Kidney epithelial cell (primary cell): ENCODE measurements at places on chromosomes 6 and 20. TPM values are rescaled to one million over a fixed set of nuclear protein-coding genes. Genes with fewer than 3 reads are reported as not detected.
A peak's percentile ranks its signal among the peaks of the same experiment; 100 is the strongest.

DNA sequence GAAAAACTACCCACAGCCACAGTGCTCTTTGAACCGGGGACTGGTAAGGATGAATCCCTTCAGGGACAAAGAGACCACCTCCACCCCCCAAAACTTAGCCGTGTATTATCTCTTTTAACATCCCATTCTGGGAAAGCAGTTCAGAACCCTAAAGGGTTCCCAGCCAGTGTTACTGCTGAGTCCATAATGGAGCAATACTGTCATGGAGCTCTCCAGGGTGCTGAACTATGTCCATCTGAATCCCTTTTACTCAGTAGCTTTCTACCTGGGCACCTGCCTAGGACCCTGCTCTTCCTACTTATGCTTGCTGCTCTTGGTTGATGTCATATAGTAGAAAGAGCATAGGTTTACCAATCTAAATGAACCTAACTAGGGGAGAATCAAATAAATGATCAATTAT is 22.3 kb upstream of the SAYSD1 start:
- peak; percentile 9 for DNase-seq

- DNase-seq: no peak
Measured at GRCh38 chr20:3797592-3798372, 1.7 kb downstream of the CDC25B start.

- no peak for DNase-seq
Measured at GRCh38 chr6:138849791-138850190, 53.9 kb downstream of the ECT2L start.

- no peak for DNase-seq
Measured at GRCh38 chr6:81979329-81979728, 226.8 kb upstream of the TENT5A start.

DNA sequence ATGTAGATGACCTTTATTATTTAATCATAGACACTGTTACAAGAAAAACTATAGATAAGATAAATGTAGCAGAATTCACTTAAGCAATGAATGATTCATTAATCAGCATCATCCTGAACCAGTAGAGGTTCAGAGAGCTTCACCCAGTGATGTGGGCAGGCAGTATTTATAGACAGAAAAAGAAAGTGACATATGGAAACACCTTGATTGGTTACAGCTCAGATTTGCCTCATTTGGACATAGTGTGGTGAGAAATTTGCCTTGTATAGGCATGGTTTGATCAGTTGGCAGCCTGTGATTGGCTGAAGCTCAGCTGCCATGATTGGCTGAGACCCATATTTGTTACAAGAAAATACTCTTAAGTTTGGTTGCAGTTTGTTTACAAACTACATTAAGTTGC is 4.6 kb downstream of the C6orf58 start:
- DNase-seq: no peak

DNA sequence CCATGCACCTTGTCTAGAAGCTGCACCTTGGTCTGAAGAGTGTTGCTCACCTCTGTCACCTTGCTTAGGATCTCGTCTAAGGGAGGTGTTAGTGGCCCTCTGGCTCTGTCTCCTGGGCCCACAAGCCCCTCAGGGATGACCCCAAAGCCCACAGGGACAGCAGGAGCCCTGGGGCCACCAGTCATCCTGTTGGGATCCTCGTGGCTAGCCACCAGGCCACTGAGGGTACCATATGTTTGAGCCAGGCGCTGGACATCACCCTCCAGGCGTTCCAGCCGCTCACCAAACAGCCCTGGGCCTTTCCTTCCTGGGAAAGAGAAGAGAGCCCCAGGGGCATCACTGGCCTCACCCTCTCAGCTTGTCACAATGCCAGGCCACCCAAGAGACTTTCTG is 3.9 kb downstream of the EMILIN3 start:
- no peak for DNase-seq

DNA sequence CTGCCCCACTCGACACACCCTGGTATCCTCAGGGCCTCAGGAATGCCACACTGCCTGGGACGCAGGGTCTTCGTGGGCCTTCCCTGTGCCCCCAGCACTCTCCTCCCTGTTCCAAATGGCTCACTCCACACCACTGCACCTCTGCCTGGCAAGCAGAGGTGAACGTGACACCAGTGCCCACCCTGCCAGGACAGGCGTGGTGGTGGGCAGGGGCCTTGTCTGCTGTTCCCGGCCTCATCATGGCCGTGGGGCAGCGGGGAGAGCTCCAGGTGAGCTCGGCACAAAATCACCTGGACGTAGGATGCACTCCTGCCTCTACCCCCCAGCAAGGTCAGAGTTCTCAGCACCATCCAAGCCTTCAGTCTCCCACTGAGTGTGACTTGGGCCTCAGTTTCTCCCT is 202.4 kb downstream of the SMOC2 start:
- no peak for DNase-seq

DNA sequence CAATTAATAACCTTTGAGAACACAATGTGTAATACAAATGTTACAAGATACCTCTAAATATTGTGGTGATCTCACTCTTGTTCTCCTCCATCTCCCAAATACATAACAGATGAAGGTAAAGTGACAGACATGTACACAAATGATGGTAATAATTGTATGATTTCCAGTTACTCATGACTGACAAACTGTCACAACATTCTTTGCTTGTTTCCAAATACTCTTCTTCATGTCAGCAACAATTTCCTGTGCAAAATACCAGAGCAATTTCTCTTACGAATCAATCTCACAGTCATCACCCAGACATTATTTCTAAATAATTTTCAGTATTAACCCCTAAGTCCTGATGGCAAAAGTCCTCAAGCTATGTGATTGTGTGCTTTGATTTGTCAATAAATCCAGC is 92.9 kb downstream of the RPS12 start:
- DNase-seq: no peak

GRCh38 chr20:38075161-38075998 is 41.8 kb downstream of the RPRD1B start:
- DNase-seq: no peak

DNA sequence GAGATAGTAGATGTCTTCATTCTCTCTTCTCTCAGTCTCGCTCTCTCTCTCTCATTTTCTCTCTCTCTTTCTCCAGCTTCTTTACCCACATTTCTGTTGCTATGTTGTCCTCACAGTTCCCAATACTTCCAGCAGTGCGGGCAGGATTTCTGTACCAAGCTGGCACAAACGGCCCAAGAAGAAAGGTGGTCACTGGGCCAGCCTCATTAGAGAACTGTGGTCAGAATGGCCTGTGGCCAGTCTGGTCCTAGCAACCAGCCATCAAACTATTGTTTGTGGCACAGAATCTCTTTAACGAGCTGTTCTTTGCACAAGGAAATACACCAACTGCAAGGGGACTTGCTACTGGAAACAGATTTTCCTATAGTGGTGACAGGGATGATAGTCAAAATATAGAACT is 81.3 kb downstream of the SEL1L2 start:
- DNase-seq: no peak

DNA sequence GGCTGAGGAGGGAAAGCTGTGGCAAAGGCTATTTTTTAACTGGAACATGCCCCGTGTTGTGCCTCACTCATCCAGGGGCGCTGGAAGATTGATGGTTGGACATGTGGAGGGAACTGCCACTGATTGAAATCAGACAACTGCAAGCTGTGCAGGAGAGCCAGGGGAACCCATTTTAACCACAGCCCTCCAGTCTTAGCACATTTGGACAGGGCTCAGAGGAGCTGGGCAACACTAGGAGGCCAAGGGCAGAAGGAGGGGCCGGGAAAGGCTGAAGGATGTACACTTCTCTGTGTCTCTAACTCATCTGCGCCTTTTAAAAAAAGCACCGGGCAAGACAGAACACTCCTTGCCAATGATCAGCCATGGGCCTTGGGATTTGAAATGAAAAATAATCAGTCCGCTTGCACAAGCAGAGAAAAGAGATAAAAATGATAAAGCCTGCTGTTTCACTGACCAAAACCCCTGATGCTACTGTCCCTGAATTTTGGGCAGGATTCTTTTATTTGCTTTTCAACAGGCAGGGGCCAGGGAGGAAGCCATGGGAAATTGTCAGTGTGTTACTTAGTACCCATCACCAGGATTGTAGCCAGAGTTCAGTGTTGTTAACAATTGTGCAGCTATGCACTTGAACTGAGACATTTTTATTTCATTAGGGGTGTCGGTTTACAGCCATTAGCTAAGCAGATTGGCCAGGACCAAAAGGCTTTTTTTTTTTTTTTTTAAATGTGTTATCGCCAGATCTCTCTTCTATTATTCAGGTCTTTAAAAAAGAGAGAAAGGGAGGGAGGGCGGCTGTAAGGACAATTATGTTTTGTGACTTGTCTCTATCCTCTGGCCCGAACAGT is 109.3 kb upstream of the EYA4 start:
- DNase-seq: no peak

DNA sequence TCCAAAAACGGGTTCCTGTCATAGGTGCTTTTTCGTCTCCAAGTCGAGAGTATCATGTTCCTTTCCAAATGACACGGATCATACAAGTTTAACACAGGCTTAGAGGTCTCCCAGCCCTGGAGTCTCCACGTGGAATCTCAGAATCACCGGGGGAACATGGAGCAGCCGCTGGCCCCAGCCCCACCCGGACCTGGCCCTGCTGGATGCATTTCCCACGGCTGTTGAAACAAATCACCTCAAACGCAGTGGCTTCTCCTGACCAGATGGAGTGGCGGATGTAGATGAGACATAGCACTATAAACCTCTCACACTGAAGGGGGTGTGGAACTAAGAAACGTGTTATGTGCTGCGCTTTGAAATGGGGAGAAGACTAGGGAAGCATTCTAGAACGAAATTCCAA is 70.0 kb upstream of the FRMD1 start:
- DNase-seq: no peak

DNA sequence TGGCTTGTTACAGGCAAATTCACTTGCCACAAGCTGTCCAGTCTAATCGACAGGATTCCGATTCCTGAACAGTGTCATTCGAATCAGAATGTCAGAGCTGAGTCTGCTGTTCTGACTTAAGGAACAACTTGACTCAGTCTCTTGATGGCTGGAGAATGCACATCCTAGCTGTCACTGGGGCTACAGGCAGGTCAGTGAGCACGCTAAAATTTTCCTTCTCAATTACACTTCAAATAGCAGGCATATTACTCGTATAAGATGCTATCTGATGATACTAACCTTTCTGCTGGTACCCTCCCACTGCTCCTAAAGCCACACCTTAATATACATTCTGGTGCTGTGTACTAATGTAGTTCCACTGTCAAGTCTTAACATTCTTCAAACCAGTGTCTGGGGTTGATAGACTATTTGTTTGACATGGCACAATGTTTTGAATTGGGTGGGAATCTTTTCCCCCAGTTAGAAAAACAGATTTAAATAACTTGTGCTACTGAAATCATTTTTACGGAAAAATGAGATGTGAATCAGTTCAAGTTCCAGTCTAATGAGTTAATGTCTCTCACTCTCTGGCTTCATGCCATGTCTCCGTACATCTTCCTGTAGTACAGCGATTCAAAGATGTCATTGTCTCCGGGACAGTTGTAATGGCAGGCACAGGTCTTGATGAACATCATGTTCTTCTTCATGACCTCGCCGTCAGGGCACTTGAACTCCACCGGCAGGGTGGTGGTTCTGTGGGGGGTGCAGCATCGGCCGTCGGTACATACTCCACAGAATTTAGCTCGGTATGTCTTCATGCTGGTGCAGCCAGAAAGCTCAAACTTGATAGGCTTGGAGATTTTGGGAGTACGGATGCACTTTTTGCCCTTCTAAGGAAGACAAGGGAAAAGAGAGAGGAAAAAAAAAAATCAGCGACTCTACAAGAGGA is 2.2 kb downstream of the CCN2 start:
- DNase-seq: peak; percentile 18

DNA sequence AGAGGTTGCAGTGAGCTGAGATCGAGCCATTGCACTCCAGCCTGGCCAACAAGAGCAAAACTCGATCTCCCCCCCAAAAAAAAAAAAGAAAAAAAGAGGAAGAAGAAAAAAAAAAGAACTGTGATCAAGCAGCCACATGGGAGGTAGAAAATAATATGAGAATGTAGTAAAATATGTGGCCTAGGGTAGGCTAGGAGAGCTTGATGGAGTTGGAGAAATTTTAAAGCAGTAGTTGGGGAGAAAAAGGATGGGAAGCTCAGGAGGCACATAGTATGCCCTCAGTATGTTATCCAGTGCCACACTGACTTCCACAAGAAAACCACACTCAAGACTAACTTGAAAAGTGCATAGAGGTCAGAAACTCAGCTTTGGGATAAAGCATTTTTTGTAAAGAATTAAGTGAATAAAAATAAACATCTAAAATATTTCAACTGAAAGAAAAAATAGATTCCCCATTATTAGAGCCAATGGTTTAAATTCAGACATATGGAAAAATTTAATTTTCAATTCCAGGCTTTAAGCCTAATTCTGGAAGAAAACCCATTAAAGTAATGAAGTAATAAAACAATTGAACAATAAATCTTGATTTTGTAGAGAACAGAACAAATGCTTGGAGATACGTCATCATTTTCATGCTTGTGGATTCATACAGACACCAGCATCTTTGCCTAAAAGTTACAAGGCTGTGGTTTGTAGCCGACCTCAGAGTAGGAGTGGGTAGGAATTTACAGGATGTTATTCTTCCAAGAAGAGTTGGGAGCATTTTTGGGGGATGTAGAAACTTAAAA is 34.7 kb downstream of the PLEKHG1 start:
- no peak for DNase-seq

- no peak for DNase-seq
Measured at GRCh38 chr20:62555642-62556420, 80.0 kb upstream of the GATA5 start.

Gene NMBR
- total RNA-seq: not detected in 2 replicates

Gene MRPL14
- total RNA-seq: 85.9 and 98.5 TPM in 2 replicates

Gene OPN5
- not detected in 2 replicates for total RNA-seq

Gene PPIL6
- 1.6 and 4.7 TPM in 2 replicates for total RNA-seq

Gene MOG
- not detected in 2 replicates for total RNA-seq

Gene HRH3
- total RNA-seq: not detected in 2 replicates

Gene EPPIN
- not detected in 2 replicates for total RNA-seq

Gene LRFN2
- not detected in 2 replicates for total RNA-seq

Gene ASIP
- not detected in 2 replicates for total RNA-seq

Gene PNPLA1
- total RNA-seq: not detected in 2 replicates

Gene PLTP
- total RNA-seq: 55.8 and 71.1 TPM in 2 replicates

Gene C6orf132
- 18.9 and 24.2 TPM in 2 replicates for total RNA-seq

Gene ULBP3
- total RNA-seq: 8.0 and 14.8 TPM in 2 replicates

Gene CEP57L1
- total RNA-seq: 15.6 and 16.7 TPM in 2 replicates

Gene TRIM15
- total RNA-seq: not detected in 2 replicates

Gene CLVS2
- 0.04 and 0.07 TPM in 2 replicates for total RNA-seq

Gene ENPP3
- not detected in 2 replicates for total RNA-seq

Gene DCDC2
- 37.1 and 43.9 TPM in 2 replicates for total RNA-seq
